ENCODE measurements at places on chromosomes 16 and 17.

- DNase-seq, result peak; percentile 43
Observed at GRCh38 chr17:64739316-64740058, 77.4 kb upstream of the SMURF2 start.

- DNase-seq, result no peak
Observed at GRCh38 chr16:88130681-88131080, 179.4 kb downstream of the BANP start.

GRCh38 chr16:1820096-1820945, 6.3 kb downstream of the HAGH start:
- no peak for DNase-seq

GRCh38 chr17:38912221-38912813, 13.1 kb upstream of the LASP1NB start:
- DNase-seq, result no peak

GRCh38 chr17:1939981-1940809, 84.9 kb downstream of the RTN4RL1 start:
- no peak for DNase-seq

DNA sequence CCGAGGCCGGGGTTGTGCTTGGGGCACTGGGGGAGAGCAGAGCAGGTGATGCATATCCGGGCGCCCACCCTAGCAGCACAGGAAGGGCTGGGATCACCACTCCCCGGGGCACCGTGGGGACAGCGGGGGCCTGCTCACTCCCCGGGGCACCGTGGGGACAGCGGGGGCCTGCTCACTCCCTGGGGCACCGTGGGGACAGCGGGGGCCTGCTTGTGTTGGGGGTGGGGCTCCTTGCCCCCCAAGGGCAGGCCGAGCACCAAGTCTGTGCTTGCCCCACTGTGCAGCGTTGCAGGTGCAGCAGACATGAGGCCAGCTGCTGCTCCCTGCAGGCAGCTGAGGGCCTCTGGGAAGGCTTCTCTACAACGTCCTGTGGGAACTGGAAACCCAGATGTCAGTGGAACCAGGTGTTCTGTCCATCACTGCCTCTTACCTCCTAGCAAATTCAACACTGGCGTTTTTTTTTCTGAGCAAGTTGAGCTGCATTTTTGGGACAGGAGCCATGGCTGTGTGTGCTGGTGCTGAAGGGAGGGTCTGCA, 25.0 kb upstream of the ZNF750 start:
- DNase-seq, result no peak
